CD8-positive, alpha-beta T cell (primary cell): ENCODE measurements at places on chromosomes 1 and 21. TPM values are rescaled to one million over a fixed set of nuclear protein-coding genes. Genes with fewer than 3 reads are reported as not detected.

Gene ADAM30
- total RNA-seq: not detected

Gene COPA
- total RNA-seq: 116 TPM

Gene DNASE2B
- total RNA-seq: not detected

Gene OR2L3
- total RNA-seq: not detected

Gene RGSL1
- total RNA-seq: not detected

Gene CDK18
- total RNA-seq: 4.3 TPM

Gene SH2D5
- total RNA-seq: not detected

Gene SLC35E2B
- total RNA-seq: 32.4 TPM

Gene HSD3B2
- not detected for total RNA-seq

Gene FMO5
- total RNA-seq: 0.43 TPM

Gene LCE2C
- not detected for total RNA-seq

Gene TADA1
- 18.5 TPM for total RNA-seq

Gene CLCA1
- not detected for total RNA-seq

- no peak for DNase-seq
Observed at GRCh38 chr1:186925881-186926669, 97.3 kb downstream of the PLA2G4A start.

GRCh38 chr1:43373066-43373940, 5.5 kb upstream of the ELOVL1 start:
- DNase-seq: no peak

DNA sequence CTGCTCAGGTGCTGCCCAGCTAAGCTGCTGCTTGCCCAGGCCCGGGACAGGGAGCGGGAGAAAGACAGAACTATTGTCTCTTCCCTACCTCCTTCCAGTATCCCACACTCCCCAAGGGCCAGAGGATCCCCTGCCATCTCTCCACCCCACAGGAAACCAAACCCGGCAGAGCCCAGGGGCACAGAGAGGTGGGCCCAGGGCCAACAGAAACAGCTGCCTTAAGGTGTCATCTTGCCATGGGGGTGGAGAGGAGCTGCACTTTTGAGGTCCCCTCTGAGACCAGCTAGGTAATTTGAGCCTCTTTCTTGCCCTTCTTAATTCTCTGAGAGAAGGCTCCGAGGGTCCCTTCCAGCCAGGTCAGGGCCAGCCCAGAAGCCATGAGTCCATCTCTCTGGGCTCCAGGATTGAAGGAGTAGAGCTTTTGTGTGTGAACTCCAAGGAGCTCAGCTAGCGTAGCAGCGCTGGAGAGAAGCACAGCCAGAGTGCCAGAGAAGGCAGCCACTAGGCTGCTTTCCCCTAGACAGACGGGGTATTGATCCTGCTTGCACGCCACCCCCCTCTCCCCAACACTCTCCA, 9.7 kb upstream of the GPR61 start:
- DNase-seq: no peak

- no peak for DNase-seq
Observed at GRCh38 chr21:42784896-42785451, 94.4 kb downstream of the WDR4 start.

GRCh38 chr1:15070145-15070748, 83.3 kb upstream of the TMEM51 start:
- no peak for DNase-seq

DNA sequence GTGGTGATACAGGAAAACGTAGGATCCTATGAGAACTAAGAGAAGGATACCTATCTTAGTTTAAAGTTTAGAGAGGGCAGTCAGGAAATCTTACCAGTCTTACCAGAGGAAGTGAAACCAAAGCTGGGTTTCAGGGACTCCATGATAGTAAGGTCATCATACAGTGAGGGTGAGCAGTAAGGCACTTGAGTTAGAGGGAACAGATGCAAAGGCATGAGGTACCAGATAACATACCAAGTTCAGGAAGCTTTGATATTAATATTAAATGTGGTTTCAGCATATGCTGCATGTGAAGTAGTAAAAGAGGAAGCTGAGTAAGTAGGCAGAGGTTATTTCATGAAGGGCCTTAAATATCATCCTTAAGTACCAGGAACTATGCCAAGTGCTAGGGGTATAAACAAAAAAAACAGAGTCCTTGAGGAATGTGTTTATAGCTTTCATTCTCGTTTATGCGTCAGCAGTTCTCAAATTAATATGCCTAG, 16.9 kb downstream of the ATG4C start:
- DNase-seq: no peak

DNA sequence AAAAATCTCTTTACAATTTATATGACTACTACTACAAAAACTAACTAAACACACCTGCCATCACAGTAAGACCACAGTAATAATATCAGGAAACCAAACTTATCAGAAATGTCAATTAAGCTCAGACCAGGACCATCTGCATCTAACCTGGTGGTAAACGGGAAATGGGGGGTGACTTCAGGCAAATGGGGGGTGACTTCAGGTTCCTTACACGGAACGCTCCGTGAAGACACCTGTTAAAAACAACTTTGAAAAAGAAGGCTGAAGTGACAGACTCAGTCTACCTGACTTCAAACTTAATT, 15.8 kb downstream of the PRDM15 start:
- no peak for DNase-seq

DNA sequence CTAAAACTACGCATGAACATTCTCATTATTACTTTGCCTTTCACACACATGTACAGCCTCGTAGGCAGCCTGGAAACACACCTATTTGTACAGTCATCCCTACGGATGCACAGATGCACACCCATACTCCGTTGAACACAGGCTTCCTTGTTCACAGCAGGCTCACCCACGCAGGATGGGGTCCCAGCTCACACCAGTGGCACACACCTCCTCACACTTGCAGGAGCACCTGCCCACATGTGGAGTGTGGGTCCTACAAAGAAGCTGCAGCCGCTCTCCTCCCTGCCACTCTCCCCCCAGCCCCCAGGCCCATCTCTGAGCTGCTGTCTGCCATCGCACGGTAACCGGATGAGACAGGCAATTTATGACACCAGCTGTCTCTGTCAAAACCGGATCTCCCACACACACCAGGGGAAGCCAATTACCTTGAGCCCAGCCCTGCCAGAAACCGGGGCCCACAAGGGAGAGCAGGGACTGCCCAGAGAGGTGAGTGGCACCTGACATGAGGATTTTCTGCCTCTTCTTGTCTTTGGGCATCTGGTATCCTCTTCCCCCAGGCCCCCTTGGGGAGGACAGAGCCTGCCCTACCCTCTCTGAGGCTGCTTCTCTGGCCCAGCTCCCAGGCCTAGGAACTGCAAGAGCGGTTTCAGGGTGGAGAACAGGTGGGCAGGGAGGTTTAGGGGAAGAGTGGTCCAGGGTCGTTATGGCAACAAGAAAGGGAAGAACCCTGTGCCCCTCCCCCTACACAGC, 175.4 kb downstream of the IGSF21 start:
- DNase-seq: no peak

- no peak for DNase-seq
Observed at GRCh38 chr21:34992736-34993398, 56.2 kb downstream of the RUNX1 start.

DNA sequence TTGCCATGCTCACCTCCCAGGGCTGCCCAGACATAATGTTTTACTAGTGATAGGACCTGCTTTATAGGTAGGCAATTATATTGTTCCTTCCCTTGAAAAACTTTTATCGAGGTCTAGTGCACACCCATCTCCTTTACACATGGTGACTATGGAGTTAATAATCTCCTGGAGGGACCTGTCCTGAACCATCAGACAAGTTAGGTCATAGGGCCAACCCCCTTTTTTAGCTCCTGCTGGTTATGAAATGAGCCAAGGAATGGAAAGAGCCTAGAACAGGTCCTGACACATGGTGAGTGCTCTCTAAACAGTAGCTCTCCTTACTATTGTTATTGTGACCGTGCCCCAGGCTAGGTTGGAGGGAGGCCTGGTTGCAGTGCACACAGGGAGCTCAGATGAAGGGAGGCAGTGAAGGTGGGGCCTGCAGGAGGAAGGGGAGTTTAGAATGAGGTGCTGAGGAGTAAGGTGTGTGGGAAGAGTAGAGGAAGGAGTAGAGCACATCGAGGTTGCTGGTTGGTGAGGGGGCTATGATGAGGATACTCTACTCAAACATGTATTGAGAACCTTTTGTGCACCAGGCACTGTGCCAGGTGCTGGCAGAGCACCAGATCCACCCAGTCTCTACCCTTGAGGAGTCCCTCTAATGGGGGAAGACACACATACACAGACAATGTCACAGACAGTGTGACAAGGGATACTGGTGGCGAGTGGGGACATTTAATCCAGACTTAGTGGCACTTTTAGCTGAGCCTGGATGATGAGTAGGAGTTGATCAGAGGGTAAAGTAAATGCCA, 14.1 kb upstream of the LMNA start:
- no peak for DNase-seq

DNA sequence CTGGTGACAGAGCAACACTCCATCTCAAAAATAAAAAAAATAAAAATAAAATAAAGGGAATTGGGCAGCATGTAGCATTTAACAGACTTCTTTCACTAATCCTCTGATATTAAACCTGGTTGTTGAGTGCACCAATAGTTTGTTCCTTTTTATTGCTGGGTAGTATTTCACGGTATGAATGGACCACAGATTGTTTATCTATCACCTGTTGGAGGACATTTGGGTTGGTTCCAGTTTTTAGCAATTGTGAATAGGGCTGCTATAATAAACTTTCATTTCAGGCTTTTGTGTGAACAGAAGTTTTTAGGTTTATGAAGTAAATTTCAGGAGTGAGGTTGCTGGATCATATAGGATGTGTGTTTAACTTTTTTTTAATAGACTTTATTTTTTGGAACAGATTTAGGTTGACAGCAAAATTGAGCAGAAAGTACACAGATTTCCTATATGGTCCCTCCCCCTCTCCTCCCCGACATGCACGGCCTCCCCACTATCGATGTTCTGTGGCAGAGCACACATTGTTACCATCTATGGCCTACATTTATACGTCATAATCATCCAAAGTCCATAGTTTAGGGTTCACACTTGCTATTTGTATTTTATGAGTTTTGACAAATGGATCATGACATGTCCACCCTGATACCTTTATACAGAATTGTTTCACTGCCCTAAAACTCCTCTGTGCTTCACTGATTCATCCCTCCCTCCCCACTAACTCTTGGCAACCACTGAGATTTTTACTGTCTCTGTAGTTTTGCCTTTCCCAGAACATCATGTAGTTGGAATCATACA, 66.1 kb upstream of the TMPRSS2 start:
- DNase-seq: no peak

- no peak for DNase-seq
Observed at GRCh38 chr1:38344716-38345115, 298.1 kb upstream of the POU3F1 start.

GRCh38 chr1:232556351-232556750, 73.6 kb downstream of the SIPA1L2 start:
- DNase-seq: no peak

DNA sequence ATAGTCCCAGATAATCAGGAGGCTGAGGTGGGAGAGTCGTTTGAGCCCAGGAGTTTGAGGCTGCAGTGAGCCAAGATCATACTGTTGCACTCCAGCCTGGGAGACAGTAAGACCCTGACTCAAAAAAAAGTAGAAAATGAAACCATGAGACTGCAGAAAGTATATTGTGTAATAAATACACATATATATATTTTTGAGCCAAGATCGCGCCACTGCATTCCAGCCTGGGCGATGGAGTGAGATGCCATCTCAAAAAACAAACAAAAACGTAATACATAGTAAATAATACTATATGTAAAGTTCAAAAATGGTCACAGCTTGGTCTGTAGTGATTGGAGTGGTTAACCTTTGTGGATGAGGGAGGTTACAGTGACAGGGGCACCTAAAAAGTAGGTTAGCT, 9.7 kb downstream of the BRDT start:
- DNase-seq: no peak

- DNase-seq: no peak
Observed at GRCh38 chr1:55781944-55782482, 566.8 kb upstream of the USP24 start.

GRCh38 chr1:180594723-180595122, 36.0 kb downstream of the OVAAL start:
- no peak for DNase-seq

- no peak for DNase-seq
Observed at GRCh38 chr1:214658785-214659184, 55.8 kb downstream of the CENPF start.

GRCh38 chr1:177306019-177306415, 135.3 kb downstream of the BRINP2 start:
- DNase-seq: no peak

DNA sequence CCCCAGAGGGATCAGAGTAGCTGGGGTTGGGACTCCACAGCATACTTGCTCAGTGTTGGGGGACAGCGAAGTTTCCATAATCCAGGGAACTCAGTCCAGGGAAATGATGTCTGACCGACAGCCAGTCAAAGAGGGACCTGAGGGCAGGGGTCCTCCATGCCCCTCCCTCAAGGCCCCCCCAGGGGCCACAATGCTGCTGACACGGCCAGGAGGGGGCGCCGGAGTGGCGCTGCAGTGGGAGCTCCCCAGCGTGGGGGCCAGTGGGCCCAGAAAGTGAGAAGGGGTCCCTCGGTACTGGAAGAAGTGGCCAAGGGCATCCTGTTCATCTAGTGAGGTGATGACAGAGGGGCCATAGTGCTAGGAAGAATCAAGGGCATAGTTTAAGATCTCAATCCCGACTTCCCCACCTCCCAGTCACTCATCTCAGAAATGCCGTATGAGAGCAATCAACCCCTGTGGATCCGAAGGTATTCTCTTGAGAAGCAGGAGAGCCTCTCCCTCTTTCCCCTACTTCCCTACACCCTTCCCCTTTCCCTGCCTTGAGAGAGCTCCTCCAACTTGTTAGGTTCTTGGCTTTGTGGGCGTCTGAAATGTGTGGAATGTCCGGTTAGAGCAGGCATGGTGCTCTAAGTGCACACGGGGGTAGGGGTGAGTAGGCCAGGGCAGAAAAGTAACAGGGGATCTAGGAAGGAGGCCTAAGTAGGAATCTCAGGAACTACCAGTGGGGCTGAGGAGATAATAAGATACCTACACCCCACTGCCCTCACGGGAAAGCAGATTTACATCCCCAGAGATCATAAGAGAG, 4.1 kb downstream of the NUDT17 start:
- no peak for DNase-seq

GRCh38 chr1:78792756-78793155, 143.1 kb downstream of the IFI44 start:
- DNase-seq: no peak

DNA sequence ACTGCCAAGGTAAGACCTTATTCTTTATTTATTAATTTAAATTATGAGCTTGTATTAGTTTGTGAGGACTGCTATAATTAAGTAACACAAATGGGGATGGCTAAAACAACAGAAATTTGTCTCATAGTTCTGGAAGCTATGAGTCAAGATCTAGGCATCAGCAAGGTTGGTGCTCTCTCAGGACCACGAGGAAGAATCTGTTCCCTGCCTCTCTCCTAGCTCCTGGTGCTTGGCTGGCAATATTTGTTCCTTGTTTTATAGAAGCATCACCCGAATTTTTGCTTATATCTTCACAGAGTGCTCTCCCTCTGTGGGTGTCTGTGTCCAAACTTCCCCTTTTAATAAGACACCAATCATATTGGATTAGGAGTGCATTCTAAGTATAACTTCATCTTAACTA, 41.4 kb upstream of the CCDC190 start:
- DNase-seq: no peak

GRCh38 chr1:240691909-240692705, 80.2 kb upstream of the GREM2 start:
- DNase-seq: no peak
